ENCODE measurements at places on chromosomes 1 and 21.

DNA sequence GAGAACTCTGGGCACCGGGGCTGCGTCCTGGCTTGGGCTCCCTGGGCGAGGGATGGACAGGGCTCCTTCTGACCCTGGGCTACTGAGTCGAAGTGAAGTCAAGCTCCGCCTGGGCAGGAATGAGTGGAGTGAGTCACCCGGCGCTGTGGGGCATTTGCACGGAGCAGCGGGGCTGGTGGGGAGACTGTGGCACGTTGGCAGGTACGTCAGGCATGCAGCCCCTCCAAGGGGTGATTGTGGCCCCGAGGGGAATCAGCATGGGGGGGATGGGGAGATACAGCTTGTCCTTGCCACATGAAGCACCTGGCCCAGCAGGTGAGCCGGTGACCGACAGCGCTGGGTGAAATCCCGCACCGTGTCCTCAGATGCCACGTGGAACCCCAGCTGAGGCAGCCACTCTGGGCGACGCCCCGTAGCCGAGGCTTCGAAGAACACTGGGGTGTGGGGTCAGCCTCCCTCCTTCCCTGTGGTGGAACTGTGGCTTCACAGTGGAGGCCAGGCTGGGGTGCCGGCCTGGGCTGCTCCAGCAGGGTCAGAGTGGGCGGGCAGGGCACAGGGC is 62.3 kb downstream of the COL18A1 start:
- DNase-seq = no peak

- no peak for DNase-seq
These were observed 80.6 kb downstream of the RASAL2 start for GRCh38 chr1:178174539-178174938.

- no peak for DNase-seq
These were observed 183.7 kb upstream of the ZC3H12A start for GRCh38 chr1:37290718-37291117.

DNA sequence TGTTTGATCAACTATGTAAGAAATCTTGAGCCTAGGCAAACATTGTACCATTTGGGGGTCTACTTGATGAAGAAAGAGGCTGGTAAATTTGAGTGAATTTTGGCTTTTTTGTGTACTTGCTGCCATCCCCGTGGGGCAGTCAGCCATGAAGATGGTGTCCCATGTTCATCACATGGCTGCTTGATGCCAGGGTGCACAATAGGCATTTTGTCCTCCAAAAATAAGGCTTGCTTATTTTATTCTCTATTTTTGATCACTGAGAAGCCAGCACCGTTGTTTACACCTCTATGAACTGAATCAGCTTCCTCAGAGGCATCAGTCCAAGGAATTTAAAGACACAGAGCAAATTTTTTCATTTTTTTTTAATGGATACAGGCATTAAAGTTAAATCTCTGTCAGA is 1195.7 kb downstream of the AMY1C start:
- no peak for DNase-seq

DNA sequence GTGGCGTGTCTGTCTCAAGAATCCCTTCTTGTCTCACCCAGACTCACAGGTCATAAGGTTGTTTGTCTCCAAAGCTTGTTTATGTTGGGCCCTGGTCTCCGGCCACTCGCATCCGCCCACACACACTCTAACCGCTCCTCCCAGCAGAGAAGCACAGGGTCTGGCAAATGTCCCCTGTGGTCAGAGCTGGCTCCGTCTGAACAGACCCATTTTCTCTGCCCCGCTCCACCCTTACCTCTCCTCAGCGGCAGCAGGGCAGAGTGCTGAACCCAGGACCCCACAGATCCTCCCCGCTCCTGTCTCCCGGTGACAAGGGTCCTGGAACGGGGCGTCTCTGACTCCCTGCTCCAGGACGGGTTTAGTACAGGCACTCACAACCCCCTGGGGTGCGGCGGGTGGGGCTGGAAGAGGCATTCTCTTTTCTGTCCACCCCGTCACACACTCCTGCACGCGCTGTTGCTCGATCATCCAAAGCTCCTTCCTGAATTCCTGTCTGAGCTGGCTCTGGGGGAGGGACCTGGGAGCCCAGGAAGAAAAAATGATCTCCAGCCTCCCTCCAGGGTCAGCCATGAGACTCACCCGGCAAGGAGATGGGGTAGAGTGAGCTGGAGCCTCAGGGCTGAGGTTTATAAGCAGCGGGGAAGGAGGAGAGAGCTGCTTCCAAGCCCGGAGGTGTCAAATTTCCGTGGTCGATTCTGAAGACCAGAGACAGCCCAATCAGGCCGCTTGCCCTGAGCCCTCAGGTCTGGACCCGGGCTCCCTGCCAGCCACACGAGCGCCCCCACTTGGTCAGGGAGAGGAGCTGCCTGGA is at the start of gene S100A13:
Gene S100A13, minus strand, starts transcription at position 602 of the 811 bp plus-strand sequence. CDS start 1,033 bp downstream, outside the sequence.
- peak; percentile 92 for DNase-seq

DNA sequence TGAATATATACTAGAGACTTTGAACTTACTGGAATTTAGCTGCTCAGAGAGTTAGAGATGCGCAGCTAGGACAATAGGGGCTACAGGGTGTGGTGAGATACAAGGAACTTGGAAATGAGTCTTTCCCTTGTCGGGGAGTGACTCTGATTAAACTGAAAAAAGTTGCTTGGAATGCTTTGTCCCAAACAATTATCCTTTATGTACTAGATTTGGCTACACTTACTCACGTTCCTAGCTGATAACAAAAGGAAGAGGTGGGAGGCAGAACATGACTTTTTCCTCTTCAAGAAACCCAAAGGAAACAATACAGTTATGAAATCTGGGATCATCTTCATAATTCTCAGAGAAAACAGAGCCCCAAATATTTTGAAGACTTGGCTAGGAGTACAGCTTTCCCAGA is 6.9 kb upstream of the CGN start:
- no peak for DNase-seq

DNA sequence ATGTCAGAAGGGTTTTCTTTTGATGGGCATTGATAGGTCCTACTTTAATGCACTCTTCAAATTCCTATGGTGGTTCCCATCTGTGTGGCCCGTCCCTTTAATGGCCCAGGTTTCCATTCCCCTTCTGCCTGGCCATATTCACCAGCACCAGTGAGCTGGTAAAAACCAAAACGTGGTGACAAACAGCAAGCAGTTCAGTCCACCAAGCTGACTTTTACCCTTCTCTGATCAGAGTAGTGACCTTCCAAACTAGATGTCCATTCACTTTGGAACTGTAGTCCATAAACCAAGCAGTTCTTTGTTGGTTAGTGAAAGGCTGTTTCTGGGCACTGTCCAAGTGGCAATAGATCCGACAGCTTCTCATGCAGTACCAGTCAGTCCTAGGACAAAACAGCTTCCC is 60.5 kb downstream of the SMYD2 start:
- no peak for DNase-seq

DNA sequence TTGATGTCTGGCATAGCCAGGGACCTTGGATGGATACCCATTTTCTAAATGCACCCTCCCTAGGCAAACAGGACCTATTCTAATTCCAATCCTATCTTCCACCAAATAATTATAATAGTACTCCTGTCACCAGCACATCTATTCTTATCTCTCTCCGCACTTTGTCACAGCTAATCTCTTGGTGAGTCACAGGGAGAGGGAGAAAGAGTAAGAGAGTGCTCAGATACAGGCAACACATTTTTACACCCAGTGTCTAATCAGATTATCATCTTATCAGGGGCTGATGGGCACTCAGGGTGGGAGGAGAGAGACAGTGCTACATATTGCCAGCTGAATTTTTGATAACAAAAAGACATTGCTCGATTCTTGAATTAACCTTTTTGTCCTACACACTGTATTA is 275.0 kb upstream of the BEND5 start:
- DNase-seq = no peak

DNA sequence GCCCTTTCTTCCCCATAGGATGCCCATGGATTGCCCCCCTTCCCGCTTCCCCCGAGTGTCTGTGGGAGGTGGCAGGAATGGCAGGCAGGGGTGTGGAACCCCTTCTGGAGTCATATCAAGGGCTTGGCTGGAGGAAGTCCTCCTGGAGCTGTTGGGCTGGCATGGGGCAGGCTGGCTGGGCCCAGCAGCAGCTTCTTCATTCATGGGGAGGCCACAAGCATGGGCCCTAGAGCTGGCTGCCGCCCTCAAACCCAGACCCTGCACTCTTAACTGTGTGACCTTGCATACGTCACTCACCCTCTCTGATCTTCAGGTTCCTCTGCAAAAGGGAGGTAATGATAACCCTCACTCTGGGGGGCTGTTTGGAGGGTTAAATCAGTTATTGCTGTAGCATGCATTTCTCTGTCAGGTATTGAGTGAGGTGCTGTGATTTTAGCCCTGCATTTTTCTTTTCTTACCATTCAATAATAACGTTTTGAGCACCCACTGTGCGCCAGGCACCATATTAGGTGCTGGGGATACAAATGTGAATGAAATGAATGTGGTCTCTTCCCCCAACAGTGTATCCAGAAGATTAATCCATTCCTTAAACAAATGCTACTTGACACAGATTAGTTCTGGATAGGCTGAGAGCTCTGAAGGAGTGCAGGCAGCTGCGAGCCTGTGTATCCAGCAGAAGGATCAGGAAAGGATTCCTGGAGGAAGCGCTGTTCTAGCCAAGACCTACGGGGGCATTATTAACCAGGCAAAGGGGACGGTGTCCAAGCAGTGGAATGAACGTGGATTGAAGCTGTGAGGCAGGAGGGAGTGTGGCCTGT is 9.3 kb downstream of the PCSK9 start:
- no peak for DNase-seq

DNA sequence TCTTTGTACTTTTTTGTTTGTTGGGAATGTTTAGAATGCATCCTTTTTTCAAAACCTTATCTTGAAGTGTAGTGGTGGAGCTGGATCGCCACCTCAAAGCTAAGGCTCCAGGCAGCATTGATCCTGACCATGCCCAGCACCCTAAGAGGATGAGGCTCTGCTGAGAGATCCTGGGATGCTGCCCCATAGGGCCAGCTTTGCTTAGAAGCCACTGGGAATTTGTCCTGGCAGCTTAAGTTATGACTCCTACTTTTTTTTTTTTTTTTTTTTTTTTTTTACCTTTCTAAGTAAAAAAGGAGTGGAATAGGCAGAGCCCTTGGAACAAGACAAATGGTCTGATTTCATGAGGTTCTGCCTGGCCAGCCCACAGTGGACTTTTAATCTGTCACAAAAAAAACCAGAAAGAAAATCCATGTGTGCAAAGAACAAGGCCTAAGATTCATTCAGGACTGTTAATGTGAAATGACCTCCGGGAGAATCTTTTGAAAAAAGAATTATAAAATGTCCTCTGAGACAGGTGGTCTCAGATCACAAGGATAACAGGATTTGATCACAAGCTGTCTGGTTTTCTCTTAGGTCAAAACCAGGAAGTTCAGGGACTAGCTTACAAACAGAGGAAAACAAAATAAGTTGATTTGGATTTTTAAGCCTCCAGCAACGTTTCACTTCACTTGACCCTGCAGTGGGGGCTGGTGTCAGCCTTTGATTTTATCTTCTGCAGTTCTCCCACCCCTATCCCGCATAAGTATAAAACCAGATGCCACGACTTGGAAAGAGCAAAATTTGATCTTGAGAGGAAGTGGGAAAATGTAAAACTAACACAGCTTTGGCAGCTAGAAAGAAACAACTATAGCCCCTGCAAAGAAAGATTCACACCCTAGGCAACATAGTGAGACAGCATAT is 25.9 kb upstream of the RAP1A start:
- no peak for DNase-seq

- DNase-seq = no peak
These were observed 132.7 kb downstream of the NTNG1 start for GRCh38 chr1:107273515-107273914.

- DNase-seq = no peak
These were observed 31.1 kb downstream of the WNT9A start for GRCh38 chr1:227916655-227917054.

GRCh38 chr1:219085082-219085481 is 88.6 kb upstream of the LYPLAL1 start:
- DNase-seq = no peak

GRCh38 chr1:155844860-155845421 is 12.1 kb downstream of the GON4L start:
- DNase-seq = no peak

DNA sequence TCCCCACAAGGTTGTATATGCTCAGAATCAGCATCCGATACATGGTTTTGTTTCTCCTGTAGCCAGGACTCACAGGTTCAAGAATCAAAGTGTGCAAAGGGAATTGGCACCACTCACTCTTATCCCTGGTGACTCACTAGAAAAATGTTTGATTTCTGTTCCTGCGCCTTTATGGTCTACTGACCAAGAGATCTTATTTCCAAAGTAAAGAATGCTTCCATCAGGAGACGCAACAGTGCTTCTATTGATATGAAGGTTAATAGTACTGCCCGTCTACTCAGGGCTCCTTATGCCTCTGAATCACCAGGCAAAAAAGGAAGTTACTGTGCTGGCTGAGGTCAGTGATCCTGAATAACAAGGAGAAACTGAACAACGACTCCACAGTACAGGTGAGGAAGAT is 1392.0 kb upstream of the PRMT6 start:
- DNase-seq = no peak

DNA sequence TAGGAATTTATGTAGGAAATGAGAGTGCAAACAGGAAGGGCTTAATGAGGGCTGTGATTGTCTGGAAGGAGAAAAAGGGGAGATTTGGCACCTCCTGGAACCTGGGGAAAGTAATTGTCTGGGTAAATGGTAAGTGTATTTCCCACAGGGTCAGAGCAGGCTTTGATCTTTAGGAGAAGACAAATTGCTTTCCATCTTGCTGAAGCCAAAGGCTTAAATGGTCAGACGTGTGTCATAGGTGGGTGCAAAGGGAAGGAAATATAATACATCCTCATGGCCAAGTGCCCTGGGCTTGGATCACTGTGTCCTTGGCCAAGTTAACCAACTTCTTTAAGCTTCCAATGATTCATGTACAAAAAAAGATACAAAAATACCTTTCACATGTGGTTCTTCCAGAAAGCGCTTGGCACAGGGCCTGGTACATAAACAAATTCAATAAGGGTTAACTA is 1.3 kb upstream of the DUSP23 start:
- DNase-seq = no peak

GRCh38 chr21:17495680-17496079 is 17.2 kb upstream of the CXADR start:
- DNase-seq = no peak

GRCh38 chr1:82848043-82848442 is 1047.3 kb downstream of the ADGRL2 start:
- no peak for DNase-seq

DNA sequence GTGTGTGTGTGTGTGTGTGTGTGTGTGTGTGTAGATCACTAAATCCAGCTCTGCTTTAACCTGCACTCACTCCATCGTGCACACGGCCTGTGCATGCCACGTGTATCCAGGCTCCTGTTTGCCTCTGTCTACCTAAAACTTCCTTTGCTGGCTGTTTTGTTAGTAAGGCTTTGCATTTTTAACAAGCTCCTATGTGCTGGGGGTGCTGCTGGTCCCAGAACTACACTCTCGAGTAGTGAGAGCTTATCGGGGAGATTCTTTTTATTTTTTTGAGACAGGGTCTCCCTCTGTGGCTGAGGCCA is 596 bp upstream of the TCEA3 start:
- no peak for DNase-seq
